ENCODE measurements at places on chromosomes 6 and 20.

DNA sequence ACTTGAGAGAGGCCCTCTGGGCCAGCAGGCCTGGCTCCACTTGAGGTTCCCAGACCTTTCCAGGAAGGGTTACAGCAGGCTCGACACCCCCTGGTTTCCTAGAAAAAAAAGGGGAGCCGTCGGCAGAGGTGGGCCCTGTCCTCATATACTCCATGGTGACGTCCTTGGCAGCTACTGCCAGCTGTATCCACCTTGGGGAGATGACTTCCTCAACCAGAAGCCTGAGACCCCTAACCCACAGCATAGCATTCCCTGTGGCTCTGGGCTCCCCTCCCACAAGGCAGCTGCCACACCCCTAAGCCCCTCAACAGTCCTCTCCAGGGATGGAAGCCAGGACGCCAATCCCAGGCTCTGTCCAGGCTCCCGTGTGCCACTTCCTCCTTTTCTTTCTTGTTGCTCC lies 294.8 kb downstream of the CDC5L start:
- DNase-seq = no peak

DNA sequence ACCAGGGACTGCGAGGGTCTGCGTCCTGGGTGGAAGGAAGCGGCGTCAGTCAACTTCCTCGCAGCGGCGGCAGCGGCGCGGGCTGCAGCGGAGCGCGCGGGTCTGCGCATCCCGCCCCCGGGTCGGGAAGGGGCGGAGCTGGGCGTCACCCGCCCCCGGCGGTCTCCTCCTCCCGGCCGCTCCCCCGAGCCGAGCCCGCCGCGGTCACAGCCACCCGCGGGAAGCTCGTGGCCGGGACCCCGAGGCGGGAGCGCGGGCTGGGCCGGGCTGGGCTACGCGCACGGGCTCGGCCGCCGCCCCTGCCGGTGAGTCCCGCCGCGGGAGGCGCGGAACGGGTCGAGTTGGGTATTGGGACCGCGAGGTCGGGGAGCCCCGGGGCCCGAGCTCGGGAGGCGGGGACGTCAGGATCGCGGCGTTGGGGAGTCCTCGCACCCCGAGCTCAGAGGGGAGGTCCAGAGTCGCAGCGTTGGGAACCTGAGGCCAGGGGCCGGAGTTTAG lies at the start of gene PAQR8:
TSS of gene PAQR8 (plus strand) at position 207 of the 498 bp plus-strand sequence. CDS start 41,063 bp downstream, outside the sequence.
- peak; percentile 69 for DNase-seq

- DNase-seq = no peak
Measured at GRCh38 chr20:58421497-58421850, 32.4 kb downstream of the VAPB start.

DNA sequence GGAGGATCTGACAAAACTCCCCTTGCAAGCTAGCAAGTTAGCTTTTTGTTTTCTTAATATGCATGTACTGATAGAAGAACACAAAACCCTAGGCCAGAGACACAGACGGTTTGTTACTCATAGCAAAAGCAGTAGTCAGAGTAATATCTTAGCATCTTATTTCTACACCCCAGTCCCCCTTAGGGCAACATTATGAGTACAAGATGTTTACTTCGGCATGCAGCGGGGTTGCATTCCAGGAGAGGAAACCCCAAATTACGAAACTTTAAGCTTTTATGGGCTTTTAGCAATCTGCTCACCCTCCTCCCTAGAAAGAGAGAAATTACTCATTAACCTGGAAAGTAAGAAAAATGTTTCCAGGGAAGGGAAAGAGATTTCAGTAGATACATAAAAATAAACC lies 1286.9 kb downstream of the EPHA7 start:
- DNase-seq = no peak

DNA sequence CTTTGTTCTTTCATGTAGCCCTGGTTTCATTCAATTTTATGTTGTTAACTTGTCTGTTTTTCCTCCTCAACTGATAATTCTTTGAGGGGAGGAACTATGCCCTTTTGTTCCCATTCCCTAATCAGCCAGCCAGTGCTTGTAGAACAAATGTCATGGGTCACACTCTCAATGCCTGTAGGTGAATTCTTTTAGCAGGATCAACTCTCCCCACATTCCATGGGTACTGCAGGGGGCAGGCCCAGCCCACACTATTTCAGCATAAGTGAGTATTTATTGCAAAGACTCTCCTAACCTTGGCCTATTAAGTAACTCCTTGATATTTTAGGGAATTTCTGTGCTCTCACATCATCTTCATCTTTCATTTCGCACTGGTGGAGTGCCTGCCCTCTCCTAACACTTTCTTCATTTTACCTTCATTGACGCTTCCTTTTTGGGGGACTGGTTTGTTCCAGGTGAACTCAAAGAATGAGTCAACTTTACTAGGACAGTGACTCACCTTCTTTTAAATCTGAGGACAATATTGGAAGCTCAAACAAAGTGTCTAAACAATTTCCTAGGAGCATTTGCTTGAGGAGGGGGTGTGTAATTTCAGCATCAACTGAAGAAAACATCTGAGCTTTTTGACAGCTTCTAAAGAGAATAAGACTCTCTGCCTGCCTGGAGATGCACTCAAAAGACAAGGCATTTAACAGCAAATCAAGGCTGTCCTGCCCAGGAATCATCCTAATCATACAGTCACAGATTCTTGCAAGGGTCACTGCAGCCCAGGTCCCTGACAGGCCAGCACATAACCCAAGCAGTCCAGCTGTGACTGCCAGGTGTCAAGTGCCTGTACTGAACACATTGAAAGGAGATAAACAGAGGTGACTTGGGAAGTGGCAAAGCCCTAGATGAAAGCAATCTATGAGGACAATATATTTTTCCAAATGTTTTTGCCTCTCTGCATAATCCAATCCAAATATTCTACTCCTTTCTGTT lies 263.9 kb upstream of the PRND start:
- no peak for DNase-seq

DNA sequence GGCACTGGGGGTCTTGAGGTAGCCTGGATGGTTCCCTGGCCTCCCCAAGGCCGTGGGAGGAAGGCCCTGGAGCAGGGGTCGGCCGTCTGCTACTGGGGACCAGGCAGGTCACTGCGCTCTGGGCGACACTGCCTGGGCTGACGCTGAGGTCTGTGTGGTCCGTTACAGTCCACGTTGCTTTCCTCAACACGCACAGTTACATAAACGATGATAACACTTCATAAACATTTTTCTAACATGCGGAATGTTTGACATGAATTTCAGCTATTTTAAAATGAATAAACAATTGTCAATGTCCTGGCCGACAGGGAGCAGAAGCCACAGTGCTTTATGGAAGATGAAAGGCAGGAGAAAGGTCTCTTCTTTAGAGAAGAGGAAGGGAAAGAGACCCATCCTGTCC lies 10.2 kb upstream of the RBBP8NL start:
- no peak for DNase-seq

DNA sequence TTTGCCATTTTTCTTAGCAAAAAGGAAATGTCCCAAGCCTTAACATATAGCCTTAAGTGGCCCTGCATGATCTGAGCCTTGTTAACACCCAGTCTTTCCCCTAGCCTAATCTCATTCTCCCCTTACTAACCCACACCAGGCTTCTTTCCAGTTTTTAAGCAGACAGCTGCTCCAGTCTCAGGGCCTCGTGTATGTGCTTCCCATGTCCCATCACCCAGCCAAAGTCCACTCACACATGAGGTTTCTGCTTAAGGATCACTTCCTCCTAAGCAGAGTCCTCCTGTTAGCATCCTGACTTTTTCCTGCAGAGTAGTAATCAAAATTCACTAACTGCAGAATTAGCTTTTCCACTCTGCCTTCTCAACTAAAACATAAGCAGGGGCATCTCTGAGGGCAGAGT lies 96.1 kb downstream of the SMLR1 start:
- no peak for DNase-seq

- DNase-seq = no peak
Measured at GRCh38 chr6:133945158-133945557, 7.9 kb upstream of the TBPL1 start.

DNA sequence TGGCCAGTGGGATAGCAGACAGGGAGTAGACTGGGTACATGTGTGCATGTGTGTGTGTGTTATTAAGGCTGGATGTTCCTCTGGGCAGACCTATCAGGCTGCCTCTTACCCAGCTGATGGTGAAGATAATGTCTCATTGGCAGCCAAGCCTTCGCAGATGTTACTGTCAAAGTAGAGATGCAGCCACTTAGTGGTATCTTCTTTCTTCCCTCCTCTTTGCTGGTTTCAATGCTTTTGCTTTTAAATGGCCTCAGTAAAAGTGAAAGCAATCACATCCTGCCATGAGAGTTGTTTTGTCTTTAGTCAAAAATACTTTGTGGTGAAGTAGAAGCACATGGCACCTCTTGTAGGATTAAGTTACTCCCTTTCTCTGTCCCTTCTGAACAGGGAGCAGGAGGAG lies 57.5 kb downstream of the SNRNP48 start:
- no peak for DNase-seq
